ENCODE measurements at places on chromosomes 16 and 17. TPM values are rescaled to one million over a fixed set of nuclear protein-coding genes. Genes with fewer than 3 reads are reported as not detected.

GRCh38 chr16:56306690-56307533 lies 115.6 kb downstream of the GNAO1 start:
- DNase-seq, result no peak

Gene SLFN11
- 64.6 TPM for total RNA-seq

DNA sequence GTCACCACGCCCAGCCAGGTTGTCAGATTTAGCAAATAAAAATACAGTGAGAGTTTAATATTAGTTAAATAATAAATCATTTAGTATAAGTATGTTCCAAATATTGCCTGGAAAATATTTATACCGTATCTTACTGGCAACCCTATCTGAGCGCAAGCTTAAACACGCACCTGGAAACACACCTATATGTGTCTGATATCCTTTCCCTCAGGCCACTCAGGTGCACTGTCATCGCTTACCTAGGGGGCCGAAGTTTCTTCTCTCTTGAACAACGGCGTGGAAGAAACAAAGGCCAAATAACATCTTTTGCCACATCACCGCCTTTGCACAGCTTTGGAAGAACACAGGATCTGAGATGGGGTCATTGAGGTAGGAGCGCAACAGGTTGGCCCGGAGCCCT lies 54.0 kb downstream of the LYRM1 start:
- DNase-seq, result no peak

DNA sequence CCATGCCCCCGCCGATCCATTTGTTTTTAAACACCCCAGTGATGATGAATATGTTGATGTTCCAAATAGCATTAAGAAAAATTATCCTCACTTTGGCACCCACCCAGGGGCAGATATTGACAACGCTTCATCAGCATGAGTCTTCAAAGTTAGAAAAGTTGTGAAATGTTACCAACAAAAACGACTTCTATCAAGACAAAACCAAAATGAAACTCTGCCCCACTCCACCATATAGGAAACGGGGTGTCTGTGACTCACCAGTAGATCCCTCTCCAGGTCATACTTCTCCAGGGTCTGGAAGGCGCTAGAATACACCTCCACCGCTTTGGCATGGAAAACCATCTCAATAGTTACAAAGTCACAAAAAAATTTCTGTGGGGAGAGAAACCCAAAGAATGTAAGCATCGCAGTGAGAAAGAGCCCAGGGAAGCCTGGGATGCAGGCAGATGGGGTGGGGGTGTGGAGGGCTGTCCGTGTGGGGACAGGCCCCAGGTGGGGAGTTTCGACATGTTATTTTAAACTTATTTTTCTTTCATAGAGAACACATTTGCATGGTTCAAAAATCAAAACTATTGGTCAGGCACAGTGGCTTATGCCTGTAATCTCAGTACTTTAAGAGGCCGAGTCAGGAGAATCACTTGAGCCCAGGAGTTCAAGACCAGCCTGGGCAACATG lies 10.2 kb downstream of the CIBAR2 start:
- DNase-seq, result no peak

Gene PLEKHG4
- 9.5 TPM for total RNA-seq

- no peak for DNase-seq
Observed at GRCh38 chr16:48276102-48276501, 28.8 kb upstream of the ABCC11 start.

Gene TM4SF5
- total RNA-seq, result not detected

DNA sequence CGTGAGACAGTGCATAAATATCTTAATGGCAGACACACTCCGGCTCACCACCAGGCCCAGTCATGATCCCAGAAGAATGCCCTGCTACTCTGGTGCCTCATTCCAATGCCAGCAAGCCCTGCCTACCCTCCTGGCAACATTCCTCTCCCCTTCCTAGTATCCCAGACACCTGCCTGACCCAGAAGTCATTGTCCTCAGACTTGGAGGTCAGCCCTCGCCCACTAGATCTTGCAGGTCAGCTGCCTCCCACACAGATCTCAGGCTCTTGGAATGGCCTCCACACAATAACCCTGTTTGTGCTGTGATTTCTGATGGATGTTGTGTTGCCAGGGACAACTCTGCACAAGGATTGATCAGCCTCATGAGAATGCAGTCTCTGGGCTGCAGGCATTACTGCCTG lies 1.8 kb upstream of the TEX2 start:
- no peak for DNase-seq

Data from activated naive CD4-positive, alpha-beta T cell treated with anti-CD3 and anti-CD28 coated beads, Interleukin-2, amount 50 U/mL, for 72 hours (primary cell).